ENCODE measurements at places on chromosomes 2 and 18. TPM values are rescaled to one million over a fixed set of nuclear protein-coding genes. Genes with fewer than 3 reads are reported as not detected.

DNA sequence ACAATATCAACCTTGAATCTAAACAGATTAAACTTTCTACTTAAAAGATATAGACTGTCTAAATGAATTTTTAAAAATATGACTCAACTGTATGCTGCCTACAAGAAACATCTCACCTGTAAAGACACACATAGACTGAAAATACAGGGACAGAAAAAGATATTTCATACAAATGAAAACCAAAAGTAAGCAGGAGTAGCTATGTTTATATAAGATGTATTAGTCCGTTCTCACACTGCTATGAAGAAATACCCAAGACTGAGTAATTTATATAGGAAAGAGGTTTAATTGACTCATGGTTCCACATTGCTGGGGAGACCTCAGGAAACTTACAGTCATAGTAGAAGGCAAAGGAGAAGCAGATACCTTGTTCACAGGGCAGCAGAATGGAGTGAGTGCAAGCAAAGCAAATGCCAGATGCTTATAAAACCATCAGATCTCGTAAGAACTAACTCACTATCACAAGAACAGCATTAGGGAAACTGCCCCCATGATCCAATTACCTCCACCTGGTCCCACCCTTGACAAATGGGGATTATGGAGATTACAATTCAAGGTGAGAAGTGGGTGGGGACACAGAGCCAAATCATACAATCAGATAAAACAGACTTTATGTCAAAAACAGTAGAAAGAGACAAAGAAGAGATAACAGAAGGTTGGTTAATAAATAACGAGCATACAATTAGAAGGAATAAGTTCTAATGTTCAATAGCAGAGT lies 214.4 kb upstream of the SLC39A10 start:
- no peak for DNase-seq

DNA sequence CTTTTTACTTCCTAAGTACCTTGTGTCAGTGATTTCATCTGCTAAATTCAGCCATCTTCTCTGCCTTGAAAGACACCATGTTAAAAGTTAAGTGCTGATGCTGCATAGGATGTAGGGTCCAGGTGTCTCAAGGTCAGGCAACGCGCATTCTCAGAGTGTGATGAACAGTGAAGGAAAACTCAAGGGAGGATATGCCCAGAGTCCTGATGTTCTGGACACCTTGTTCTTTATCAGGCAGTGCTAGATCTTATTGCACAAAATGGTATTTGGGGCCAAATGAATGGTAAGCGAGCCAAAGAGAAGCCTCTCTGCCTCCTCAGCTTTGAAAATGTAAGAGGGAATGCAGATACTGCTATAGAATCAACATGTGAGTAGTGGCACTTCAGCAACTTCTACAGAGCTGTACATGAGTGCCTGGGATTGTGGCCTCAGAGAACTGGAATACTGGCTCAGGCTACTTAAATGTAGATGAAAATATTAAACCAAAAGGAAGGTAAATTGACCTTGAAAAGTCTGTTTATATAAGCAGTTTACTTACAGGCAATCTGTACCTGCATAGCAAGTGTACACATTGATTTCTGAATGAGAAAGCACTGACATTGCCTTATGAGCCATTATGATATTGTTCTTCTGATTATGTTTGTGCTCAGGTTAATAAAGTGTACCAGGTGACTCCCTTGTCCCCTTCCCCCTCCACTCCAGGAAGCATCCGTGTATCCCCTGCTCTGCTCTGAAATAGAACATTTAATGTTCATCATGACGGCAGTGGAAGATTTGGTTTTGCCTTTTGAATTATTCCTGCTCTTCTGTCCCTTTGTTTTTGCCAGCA lies 86.7 kb upstream of the RANBP2 start:
- DNase-seq: no peak

GRCh38 chr2:23567161-23567756 lies 182.3 kb downstream of the KLHL29 start:
- DNase-seq: no peak

- peak; percentile 74 for DNase-seq
Observed at GRCh38 chr2:120735746-120736170, at the start of gene GLI2. Gene GLI2, plus strand, starts transcription at chr2:120735868. Its CDS starts 61,453 bp downstream, at chr2:120797321.

DNA sequence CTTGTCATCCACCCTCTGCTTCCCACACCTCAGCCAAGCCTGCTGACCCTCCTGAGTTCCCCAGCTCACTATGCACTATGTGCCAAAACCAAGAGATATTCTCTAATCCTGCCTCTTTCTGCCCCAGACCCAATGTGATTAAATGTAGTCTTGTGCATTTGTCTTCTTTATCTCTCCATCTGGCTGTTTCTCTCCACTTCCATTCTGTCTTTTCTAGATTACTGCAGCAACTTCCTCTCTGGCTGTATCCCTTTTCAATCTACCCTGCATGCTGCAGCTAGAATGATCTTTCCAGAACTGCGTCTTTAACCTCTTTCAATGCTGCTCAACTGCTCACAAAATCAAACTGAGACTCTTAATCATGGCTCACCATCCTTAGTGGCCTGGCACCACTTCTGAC lies 164.1 kb downstream of the GALNT14 start:
- no peak for DNase-seq

- DNase-seq: no peak
Observed at GRCh38 chr18:26255695-26256622, 29.7 kb downstream of the TAF4B start.

GRCh38 chr2:150371044-150371818 lies 116.2 kb downstream of the RND3 start:
- DNase-seq: no peak

DNA sequence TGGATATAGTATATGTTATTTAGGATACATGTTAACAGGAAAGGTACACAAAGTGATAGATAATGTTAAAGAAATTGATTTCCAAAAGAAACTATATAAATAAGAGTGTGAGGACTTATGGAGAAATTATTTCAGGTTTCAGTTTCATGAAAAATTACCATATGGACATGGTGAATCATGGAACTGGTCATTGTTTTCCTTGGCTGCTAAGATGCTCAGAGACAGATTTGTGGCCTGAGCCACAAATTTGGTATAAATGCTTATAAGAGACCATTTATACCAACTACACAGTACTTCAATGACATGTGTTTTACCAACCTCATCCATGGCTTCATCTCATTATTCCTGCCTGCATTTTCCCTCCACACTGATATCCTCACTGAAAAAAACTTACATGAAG lies 188.1 kb downstream of the FMNL2 start:
- no peak for DNase-seq

DNA sequence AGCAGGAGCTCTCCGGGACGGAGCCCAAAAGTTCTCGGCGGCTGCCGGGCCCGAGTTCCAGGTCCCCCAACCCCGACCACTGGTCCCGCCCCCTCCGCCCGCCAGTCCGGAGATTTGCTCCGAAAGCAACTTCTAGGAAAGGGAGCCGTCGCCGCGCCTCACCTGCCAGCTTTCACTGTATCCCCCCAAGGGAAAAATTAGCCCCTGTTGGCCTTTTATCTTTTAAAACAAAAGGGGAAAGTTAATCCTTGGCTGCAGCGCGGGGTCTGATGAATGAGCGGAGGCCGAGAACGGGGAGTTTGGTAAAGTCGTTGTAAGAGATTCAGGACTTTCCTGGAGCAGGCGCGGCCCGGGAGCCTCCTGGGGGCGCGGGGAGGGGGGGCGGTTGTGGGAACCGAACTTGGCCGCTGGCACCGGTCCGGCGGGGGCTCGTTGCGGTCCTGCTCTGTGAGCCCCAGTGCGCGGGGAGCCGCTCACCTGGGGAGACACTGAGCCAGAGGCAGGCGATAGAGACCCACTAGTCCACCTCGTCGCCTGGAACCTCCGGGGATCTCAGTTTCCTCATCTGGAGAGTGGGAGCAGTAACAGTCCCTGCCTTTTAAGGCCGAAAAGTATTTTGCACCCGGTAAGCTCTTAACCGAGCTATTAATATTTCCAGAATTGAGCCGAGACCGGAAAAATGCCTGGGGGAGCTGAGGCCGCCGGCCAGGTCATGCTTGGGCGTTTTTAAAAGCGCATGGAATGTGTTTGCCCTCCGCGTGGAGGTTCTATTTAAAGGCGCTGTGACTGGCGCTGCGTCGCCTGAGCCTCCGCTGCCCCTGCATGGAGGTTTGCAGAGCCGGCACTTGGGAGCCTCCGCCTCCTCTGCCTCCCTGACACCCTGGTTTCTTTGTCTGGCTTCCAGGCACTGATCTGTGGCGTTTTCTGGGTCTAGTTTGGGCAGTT lies 1.1 kb downstream of the EFHD1 start:
- DNase-seq: no peak

DNA sequence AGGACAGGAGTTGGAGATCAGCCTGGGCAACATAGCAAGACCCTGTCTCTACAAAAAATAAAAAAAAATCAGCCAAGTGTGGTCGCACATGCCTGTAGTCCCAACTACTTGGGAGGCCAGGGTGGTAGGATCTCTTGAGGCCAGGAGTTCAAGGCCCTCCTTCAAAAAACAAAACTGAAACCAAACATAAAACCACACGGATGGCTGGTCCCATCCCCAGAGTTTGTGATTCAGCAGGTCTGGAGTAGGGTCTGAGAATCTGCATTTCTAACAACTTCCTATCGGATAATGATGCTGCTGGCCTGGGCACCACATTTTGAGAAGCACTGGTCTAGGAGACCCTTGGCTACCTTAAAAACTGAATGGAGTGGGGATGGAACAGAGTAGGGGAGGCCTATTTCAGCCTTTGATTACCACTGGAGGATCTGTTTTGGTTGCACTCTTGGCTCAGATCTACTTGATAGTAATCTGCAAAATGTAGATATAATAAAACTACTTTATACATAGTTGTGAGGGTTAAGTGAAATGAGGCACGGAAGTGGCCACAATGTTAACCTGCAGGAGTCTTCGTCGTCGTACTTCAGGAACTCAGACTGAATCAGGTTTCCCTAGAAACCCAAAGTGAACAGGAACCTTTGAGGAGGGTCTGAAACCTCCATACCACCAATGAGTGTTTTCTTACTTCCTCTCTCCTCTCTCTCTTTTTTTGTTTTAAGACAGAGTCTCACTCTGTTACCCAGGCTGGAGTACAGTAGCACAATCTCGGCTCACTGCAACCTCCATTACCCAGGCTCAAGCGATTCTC lies 25.5 kb upstream of the NFE2L2 start:
- peak; percentile 30 for DNase-seq

GRCh38 chr2:12824351-12824777 lies 107.6 kb downstream of the TRIB2 start:
- DNase-seq: no peak

- no peak for DNase-seq
Observed at GRCh38 chr2:74010087-74010541, 25.4 kb downstream of the TET3 start.

DNA sequence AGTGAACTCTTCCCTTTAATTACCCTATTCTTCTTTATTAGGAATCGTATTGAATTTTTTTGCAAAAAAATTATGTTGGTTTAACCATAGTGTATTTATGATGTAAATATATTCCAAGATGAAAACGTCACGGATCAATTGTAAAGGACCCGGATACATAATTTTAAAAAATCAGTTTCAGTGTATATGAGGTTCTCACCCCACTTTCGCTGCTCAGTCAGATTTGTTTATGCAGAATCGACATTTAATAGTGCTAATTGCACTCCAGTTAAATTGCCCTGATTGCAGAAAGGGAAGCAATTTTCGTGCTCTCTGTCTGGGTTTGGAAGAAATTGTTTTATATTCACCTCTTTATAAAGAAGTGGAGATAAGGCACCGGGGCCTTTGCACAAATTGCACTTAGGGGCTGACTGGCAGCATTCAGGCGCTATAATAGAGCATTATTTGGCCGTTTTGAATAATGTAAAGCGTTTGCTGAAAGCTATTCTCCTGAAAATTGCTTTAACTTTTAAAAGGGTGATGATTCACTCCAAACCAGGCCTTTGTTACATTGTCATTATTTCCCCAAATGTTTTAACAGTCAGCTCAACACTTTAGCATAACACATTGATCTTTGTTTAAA lies 3.0 kb upstream of the SP9 start:
- no peak for DNase-seq

DNA sequence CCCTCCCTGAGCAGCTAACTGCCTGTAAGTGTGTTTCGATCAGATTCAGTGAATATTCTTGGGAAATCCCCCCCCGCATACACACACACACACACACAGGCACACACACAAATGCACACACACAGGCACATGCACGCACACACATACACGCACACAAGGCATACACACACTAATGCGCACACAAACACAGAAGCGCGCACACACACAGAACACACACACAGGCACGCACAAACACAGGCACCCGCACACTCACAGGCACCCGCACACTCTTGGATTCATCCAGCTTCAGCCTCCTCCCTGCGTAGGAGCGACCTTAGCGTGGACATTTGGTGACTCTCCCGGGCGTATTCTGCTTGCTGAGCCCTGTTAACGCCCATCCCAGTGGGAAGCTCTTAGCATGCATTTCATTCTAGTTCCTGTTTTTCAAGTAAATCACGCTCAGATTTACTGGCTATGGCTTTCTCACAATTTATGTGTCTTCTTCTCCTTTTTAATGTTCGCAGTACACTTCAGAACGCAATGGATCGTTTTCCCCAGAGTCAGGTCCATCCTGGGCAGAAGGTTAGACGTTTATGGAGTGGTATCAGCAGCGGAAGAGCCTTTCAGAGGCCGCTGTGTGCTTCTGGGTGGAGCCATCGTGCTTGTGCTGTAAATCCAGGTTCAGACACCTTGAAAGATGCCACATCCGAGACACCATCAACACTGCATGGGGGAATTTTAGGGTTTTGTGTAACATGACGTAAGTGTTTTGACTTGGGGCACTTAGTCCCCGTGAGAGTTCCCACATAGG lies 656.6 kb downstream of the GALR1 start:
- no peak for DNase-seq

DNA sequence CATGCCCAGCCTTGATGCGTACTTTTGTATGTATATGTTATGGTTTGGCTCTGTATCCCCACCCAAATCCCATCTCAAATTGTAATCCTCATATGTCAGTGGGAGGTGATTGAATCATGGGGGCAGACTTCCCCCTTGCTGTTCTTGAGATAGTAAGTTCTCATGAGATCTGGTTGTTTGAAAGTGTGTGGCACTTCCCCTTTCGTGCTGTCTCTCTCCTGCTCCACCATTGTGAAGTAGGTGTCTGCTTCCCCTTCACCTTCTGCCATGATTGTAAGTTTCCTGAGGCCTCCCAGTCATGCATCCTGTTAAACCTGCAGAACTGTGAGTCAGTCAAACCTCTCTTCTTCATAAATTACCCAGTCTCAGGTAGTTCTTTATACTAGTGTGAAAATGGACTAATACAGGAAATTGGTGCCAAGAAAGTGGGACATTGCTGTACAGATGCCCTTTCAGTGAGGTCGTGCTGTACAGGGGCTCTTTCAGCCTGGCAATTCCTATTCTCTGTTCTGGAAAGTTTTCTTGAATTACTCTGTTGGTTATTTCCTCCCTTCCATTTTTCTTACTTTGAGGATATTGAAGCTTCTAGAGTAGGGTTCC lies 38.2 kb downstream of the KCMF1 start:
- DNase-seq: no peak

Gene CRYGD
- total RNA-seq: not detected

Gene CYP20A1
- total RNA-seq: 19.0 TPM

Gene REG1A
- total RNA-seq: not detected

Gene MBD5
- total RNA-seq: 26.5 TPM

Gene GALNT5
- total RNA-seq: 0.04 TPM

Gene CD28
- 175 TPM for total RNA-seq
